Cerebellar nuclear complex (tissue), 1 donor: ENCODE measurements at places on chromosomes 7 and 10.

DNA sequence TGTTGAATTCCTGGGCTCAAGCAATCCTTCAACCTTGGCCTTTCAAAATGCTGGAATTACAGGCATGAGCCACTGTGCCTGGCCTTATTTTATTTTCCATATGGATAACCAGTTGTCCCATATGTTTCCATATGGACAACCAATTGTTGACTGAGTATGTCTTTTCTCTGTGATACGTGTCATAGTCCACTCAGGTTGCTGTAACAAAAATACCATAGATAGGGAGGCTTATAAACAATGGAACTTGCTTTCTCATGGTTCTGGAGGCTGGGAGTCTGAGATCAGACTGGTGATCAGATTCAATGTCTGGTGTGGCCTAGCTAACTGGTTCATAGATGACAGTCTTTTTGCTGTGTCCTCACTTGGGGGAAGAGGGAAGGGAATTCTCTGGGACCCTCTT, 19.4 kb downstream of the AHCYL2 start:
- DNase-seq, result no peak

DNA sequence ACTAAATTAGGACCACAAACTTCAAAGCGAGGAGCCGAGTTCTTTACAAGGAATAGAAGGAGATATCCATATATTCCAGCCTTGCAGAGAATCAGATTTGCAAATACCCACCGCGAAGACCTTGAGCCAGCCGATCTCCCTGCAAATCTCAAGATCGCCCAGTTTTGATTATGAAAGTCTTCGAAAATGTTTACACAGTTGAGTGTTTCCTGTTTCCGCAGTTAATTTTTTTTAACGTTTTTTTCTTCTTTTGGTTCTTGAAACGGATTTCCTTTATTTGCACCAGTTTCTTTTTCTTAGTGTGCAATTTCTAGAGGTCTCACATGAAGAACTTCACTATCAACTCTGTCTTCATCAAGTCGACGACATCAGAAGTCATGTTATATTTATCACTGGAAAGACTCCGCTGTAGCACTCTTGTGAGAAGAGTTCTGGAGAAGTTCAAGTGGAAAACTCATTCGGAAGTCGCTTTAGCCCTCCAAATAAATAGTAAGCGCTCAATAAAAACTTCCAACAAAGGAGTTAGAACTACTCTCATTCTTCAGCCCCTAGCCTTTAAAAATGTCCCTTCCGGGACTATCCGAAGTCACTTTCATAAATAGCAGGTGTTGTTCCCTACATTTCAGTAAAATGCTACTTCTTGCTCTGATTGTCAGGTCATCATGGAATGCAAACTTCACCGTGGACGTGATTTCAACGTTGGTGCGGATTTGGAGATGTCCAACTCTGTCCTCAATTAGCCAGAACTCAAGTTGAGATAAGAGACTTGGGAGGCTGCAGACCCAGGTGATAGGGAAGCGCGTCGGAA, 11.9 kb upstream of the SPAG6 start:
- no peak for DNase-seq

- no peak for DNase-seq
Measured at GRCh38 chr7:51325908-51326307, 9.3 kb upstream of the COBL start.

DNA sequence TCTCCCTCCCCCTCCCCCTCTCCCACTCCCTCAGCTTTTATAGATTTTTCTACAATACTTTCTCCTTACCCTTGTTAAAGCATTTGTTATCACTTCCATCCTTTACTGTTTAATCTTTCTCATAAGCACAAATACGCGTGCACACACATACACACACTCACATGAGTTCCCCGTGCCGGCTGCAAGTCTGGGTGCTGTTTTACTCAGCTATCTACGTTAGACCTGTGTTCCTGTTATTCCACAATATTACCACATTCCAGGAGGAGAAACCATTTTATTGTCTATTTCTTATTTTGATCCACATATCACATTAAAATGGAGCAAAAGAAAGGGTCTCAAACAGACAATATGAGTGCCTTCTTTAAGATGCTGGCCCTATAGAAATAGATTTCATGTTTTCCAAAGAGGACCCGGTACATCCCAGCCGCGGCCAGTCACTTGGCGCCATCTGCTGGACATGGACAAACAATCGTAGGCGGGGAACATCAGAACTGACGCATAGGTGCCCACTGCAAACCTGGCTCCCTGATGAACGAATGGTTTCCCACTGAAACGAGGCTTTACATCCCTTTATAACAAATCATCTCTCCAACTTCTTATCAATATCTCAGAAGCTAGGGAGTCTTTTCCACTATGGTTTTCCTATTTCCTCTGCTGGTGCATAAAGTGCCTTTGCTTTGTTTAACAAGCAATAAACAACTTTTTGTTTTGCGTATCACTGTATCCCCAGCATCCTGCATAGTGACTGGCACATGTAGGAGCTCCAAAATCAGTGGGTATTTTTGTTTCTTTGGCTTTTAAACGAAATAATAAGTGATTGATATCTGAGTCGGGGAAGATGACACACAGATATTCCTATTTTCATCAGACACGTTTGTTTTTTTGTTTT, 25.2 kb upstream of the OPTN start:
- DNase-seq, result no peak

GRCh38 chr10:29588629-29589421, 45.9 kb downstream of the SVIL start:
- no peak for DNase-seq
